ENCODE measurements at places on chromosomes 7 and 10.
A peak's percentile ranks its signal among the peaks of the same experiment; 100 is the strongest.

DNA sequence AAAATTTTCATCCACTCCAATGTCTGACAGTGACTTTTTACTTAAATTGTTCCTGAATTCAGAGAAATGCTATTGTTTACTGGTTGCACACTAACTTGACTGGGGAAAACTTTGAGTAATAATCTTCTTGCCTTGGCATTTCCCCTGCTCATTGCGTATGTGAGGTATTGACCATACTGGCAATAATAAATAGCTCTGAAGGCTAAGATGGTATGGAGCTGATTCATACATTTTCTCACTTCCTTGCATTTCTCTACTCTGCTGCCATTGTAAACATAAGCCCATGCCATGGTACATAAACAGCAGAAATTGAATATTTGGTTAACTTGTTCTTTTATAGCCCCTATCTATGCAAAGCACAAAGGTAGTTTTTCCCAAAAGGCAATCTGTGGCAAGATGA lies 290.0 kb downstream of the RNLS start:
- no peak for DNase-seq

- DNase-seq = no peak
Measured at GRCh38 chr10:90204956-90205314, 503.5 kb downstream of the KIF20B start.

DNA sequence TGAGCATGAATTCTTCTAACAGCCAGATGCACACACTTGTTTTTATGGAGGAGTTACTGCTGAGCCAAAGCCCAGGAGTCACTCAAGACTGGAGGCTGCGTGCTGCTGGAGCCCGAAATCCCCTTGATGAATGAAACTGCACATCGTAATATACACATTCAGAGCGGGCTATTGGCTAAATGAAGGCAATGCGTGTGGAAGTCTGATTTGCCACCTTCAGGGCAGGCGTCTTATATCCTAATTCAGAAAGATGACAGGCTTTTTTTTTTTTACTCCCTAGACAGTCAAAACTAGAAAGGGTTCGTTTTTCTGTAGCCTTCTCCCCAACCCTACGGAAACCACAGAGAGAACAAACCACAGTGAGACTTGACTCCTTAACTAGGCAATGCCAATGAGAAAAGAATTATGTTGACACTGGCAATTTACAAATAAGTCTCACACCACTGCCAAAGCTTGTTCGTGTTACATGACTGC lies 227.2 kb upstream of the KLF14 start:
- peak; percentile 67 for DNase-seq

DNA sequence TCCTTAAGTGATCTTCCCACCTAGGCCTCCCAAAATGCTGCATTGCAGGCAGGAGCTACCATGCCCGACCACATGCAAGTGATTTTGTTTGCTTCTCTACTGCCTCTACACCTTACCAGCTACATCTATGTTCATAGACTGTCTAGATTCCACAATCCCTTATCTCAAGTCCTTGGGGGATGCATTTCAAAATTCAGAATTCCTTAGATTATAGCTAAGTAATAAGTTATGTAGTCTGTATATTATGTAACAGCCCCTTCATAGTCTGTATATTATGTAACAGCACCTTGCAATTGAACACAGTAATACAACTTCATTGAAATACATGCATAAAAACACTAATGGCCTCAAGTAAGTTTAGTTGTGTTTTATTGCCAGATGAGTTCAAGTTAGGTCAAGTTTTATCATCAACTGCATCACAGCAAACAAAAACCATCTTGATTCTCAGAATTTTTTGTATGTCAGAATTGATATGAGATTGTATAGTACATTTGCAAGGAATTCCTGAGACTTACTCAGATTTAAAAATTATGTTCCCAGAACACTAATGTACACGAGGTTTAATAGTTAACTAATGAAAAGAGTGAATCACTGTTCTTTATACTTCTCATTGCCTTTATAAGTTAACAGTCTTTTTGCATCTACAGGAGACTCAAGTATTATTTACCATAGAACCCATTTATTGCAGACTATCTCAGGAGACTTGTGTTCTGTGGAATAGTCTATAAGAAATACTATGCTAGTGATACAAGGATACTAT lies 11.6 kb upstream of the FOXP2 start:
- DNase-seq = no peak

DNA sequence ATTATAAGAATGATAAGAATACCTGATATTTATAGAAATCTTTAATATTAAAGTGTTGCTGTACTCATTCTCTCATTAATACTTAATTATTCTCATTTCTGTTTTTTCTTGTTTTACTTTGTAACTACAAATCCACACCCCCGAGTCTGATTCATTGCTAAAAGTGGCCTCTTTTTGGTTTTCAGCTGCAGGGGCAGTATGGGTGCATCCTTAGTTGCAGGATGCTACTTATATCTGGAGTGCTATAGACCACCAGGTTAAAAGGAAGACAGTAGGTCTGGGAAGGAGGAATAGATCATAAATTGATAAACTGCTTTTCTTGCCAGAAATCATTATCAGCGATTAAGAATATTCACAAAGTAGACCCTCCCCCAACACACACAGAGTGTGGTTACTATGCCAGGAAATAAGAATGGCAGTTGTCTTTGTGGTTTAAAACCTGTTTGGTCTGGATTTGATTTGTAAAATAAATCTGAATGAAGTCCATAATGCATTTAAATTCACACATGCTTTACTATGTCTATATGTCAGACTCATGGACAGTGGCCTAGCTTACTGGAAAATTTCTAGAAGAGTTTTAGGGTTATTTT lies 96.5 kb downstream of the NRF1 start:
- no peak for DNase-seq

- DNase-seq = no peak
Measured at GRCh38 chr7:37657816-37658215, 25.8 kb upstream of the GPR141 start.

DNA sequence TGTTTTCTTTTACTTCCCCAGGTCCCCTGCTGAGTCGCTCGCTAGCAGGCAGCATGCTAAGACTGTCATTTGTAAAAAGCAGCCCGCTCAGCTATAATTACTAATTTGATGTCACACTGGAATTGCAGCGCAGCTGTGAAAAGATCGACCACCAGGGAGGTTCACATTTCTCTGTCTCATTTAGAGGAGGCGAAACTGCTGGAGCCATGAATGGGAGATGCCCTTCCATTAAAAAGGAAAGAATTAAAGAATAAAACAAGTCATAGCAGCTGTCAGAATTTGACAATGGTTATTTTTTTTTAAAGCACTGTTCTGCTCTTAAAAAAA lies 153.5 kb downstream of the PIP4K2A start:
- no peak for DNase-seq

- DNase-seq = no peak
Measured at GRCh38 chr7:43824963-43825362, 44.4 kb downstream of the MRPS24 start.

- DNase-seq = no peak
Measured at GRCh38 chr10:68171539-68172080, 60.3 kb downstream of the ATOH7 start.

Measured in HAP-1 (cell line).